Psoas muscle (tissue), 8 donors: ENCODE measurements at places on chromosomes 1 and 21.

DNA sequence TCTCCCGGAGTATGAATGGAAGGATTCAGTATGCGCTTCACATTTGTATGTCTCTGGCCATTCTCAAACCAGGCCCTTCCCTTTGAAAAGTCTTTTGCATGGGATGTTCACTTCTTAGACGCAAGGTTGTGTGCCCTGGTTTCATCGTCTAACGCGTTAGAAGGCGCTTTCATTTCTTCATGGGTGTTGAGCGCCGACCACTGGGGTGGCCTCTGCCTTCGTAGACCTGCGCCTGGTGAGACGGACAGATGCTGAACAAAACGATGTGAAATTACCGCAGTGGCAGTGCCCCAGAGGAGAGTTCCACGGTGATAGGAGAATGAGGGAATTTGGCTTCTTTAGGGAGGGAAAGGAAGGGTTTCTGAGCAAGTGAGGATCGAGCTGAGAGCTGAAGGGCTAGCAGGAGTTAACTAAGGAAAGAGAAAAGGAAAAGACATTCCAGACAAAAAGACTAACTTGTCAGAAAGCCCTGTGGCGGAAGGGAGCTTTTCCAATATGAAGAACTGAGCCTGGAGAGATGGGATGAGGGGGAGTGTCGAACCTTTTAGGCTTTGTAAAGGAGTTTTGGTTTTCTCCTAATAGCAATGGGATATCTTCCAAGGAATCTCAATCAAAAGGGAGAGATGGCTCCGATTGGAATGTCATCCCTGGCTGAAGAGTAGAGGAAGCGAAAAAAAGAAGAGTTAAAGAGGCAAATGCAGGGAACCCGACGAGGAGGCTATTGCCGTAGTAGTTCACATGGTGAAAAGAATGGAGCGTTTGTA is 951 bp downstream of the GGPS1 start:
- DNase-seq, result no peak

- no peak for DNase-seq
Observed at GRCh38 chr1:207648334-207649209, 3.6 kb downstream of the CR1L start.

GRCh38 chr1:210291786-210292230 is 36.9 kb upstream of the HHAT start:
- no peak for DNase-seq

DNA sequence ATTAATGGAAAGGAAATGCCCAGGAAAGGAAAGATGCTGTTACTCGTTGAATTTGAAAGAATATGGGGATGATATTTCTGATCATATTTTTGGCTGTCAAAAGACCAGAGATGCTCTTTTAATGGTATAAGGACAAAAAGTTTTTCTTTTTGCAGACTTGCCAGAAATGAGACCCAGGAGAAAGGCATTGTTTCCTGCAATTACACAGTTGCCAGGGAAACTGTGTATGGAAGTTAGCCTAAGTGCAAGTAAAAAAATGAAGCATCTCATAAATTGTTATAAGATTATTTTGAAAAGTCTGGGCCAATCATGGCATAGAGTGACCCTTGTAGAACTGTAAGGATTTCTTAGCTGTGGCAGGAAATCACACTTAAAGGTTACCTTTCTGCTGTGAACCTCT is 155.7 kb upstream of the BEND5 start:
- no peak for DNase-seq

DNA sequence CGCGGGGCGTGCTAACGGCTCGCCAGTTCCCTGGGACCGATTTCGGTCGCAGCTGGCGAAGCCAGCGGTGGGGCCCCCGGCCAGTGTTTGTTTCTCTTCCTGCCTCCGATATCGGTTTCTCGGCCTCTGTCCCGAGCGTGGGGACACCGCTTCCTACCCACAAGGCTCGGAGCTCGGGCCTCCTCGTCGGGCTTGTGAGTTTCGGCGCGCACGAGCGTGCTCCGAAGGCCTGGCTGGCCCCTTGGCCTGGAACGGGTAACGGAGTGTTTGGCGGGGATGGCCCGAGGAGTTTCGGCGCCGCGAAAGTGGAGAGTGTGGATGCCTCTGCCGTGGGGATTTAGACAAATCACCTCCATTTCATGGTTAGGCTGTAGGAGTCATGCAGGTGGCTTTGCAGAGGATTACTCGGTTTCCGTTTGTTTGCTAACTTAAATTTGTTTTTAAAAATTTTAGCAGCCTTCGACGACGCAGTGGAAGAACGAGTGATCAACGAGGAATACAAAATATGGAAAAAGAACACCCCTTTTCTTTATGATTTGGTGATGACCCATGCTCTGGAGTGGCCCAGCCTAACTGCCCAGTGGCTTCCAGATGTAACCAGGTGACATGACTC is 559 bp downstream of the RBBP4 start:
- no peak for DNase-seq

DNA sequence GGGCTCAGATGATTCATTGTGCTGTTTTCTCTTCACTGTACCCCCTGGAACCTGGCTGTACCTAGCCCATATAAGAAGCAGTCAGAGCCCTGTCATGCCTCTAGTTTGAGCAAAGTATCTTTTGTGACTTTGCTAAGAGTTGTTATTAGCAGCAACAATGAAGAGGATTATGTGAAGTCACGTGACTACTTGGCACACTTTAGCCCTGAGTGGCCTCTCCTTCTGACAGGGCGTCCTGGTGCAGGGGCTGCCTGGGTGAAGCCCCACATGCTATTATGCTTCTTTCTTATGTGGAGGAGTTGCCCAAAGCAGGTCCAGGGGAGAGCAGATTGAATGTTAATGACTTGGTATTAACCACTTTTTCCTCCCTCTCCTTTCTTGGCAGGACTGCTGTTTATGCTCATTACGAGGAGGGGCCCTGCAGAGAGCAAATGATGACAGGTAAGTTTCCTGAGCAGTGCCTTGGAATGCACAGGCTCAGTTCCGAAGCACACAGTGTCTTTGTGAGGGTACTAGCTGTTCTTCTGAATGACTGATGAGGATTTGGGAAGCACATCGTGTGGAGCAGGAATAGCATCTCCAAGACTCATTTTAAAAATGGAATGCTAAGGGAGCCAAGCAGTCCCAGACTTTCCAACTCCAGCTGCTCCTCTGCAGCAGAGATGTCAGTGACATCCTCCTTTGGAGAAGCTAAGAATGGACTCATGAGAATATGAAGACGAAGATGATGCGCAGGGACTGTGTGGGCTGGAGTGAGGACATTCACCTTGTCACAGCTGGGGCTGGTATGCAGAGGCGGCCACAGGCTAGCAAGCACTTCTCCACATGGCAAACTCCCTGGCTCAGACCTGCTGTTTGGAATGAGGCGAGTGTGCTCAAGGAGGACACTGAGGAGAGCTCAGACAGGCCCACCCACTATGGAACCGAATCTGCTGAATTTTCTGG is 15.2 kb upstream of the ST3GAL3 start:
- DNase-seq, result no peak

GRCh38 chr1:115790356-115790755 is 21.8 kb upstream of the CASQ2 start:
- DNase-seq, result no peak

GRCh38 chr21:24280596-24280995 is 1326.7 kb downstream of the MRPL39 start:
- no peak for DNase-seq

DNA sequence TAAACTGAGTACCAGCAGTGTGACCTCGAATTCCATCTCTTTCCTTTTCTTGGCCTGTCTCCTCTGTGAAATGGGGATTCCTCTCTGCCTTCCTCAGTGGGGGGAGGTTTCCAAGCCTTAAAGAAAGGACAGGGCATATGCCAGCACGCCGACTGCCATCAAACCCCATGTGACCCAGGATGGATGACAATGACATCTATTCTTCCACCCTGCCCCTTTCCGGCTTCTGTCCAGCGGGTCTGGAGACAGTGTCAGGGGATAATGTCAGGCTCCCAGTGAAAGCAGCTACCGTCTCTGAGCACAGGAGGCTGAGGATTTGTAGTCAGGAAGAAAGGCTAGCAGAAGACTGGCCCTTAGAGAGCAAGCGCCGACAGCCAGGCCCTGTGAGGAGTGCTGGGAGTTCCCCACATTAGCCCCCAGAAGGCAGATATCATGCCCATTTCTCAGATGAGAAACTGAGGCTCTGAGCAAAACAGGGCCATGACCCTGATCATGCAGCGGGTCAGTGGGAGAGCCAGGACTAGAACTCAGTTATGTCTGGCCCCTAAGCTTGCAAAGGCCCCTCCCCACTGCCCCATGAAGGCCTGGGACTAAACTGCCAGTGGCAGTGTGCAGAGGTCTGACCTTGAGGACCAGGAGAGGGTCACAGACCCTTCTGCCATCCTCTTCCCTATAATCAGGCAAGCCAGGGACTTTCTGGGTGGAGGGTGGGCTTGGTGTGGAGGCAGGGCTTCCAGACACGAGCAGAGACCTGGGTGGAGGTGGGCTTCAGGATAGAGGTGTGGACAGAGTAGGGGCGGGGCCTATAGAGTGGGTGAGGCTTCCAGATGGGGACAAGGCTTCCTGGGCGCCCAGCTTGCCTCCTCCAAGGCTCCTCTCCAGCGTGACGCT is 30.1 kb downstream of the CDCA8 start:
- no peak for DNase-seq

DNA sequence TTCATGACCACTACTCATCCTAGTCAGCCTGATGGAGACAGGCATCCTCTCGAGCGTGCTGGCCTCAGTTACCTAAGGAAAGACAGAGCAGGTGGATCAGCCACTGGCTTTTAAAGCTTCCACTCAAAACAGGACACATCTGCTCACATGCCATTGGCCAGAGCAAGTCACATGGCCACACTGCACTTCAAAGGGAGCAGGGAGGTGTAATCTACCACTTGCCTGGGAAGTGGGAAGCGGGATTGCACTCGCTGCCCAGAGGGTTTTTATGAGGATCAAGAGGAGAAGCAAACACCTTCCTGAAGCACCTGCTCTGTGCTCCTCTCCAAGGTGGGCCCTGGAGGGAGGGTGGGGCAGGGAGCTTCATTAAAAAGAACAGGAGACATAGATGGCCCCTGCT is 108.0 kb downstream of the TAS1R2 start:
- no peak for DNase-seq

DNA sequence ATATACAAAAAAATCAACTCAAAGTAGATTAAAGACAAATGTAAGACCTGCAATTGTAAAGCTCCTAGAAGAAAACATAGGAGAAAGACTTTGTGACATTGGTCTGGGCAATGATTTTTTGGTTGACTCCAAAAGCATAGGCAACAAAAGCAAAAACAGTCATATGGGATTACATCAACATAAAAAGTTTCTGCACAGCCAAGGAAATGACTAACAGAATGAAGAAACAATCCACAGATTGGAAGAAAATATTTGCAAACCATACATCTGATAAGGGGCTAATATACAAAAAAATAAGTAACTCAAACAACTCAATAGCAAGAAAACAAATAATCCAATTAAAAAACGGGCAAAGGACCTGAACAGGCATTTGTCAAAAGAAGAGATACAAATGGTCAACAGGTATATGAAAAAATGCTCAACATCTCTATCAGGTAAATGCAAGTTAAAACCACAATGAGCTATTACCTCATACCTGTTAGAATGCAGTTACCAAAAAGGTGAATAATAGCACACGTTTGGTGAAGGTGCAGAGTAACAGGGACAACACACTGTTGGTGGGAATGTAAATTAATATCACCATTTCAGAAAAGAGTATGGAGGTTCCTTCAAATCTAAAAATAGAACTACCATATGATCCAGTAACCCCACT is 173.7 kb upstream of the COA6 start:
- no peak for DNase-seq

GRCh38 chr1:237851210-237851845 is 39.4 kb downstream of the ZP4 start:
- no peak for DNase-seq

GRCh38 chr1:115320377-115320776 is 17.7 kb downstream of the NGF start:
- no peak for DNase-seq

DNA sequence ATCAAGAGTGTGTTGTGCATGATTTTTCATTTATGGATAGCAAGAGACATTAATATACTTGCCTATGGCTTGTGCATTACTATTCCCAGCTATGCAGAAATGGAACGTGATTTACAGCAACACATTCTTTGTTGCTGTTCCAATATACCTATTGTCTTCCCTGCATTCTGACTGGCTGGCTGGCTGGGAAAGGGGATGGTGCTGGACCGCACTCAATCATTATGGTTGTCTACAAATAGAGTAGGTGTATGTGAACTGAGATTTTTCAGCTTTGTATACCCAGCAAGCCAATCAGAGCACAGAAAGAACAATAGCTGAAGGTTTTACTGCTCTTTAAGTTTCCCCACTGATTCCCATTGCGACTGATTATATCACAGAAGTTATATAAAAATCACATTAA is 167.5 kb downstream of the ATG4C start:
- no peak for DNase-seq

GRCh38 chr1:27940870-27941560 is 6.2 kb downstream of the SMPDL3B start:
- no peak for DNase-seq

- no peak for DNase-seq
Observed at GRCh38 chr1:166902279-166902678, 26.2 kb upstream of the TADA1 start.

DNA sequence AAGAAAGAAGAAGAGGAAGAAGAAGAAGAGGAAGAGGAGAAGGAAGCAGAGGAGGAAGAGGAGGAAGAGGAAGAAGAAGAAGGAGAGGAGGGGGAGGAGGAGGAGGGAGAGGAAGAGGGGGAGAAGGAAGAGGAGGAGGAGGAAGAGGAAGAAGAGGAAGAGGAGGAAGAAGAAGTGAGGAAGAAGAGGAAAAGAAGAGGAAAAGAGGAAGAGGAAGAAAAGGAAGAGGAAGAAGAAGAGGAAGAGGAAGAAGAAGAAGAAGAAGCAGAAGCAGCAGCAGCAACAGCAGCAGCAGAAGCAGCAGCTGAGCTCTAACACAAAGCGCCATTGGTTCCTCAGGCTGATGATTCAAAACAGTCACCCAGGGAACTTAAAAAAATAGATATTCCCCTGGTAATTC is 34.0 kb downstream of the DNAI4 start:
- no peak for DNase-seq

DNA sequence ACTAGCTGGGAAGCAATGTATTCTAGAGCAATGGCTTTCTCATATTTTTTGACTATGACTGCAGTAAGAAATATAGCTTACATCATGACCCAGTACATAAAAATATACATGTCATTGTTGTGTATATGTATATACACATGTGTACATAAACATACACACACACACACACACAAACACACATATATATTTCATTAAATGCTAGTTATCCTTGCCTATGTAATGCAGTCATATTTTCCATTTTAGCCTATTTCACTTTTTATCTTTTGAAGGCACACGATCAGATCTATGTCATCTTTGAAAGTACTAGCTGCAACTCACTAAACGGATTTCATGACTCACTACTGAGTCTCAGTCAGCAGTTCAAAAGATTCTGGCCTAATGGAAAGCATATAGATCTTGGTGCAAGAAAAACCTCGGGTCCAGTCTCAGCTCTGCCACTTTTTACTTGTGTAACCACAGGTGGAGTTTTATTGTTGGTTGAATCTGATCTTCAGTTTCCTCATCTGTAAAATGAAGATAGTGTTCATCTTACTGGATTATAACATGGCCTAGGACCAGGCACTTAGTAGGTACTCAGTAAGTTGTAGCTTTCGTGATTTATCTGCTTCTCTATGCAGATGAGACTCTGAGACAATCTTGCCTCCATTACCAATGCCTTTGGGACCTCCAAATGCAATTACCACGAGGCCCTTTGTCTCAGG is 325.6 kb downstream of the RRAGC start:
- no peak for DNase-seq
